Inflammatory macrophage treated with lipopolysaccharide for 4 hours (primary cell): ENCODE measurements at places on chromosomes 6 and 20.

DNA sequence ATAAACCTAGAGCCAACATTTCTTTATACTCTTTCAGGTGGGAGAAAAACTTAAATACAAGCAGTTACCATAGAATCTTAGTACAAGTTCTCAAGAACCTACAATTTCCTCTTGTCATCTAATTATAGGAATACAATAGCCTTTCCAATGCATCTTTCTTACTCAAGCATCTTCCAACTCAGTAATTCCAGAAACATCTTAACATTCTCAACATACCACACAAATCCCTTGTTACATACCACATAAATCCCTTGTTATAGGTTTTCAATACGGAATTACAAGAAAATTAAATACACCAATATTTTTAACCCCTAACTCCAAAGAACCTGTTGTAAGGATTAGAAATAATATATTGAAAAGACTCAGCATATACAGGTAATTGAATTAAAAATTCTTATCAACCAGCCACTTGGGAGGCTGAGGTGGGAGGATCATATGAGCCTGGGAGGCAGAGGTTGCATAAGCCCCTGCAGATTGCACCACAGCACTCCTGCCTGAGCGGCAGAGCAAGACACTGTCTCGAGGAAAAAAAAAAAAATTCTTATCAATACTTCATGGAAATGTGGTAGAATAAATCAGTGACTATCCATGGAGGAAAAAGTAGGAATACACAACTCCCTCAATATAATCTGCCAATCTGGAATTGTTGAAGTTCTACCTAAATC, 127.5 kb upstream of the CCDC28A start:
- peak; percentile 24 for DNase-seq

DNA sequence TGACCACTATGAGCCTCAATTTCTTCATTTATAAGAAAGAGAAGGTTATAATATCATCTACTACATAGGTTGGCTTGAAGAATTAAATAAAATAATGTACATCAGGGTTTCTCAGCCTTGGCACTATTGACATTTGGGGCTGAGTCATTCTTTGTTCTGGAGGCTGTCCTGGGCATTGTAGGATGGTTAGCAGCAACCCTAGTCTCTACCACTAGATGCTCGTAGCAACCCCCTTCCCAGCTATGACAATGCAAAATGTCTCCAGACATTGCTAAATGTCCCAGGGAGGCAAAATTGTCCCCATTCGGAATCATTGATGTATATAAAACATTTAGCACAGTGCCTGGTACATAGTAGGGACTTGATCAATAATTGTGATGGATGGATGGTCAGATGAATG, 152.1 kb downstream of the KHDC1L start:
- no peak for DNase-seq

- DNase-seq: no peak
These were observed 163.0 kb downstream of the HDGFL1 start for GRCh38 chr6:22732176-22732970.

GRCh38 chr6:41779788-41780550, at the start of gene FRS3:
FRS3 (minus strand) TSS chr6:41779900; CDS start chr6:41776987, 2,913 bp downstream.
- DNase-seq: peak; percentile 95

- no peak for DNase-seq
These were observed 9.7 kb downstream of the NOTCH4 start for GRCh38 chr6:32214126-32214525.

DNA sequence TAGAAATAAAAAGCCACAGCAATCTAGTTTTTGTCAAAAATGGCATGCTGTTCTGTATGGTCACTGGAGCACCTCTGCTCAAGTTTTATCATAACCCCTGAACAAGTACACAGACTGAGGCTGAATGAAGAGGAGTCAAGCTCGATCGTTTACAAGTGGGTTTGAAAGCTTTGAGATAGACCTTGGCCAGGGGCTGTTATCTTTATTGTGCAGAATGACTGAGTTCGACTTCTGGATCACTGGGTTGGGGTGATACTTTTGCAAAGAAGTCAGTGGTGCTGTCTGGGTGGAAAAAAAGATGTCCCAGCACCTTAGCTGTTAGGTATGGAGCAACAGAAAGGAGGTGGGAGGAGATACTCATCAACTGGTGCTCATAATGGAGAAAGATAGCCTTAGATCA, 446.0 kb downstream of the HACE1 start:
- no peak for DNase-seq

DNA sequence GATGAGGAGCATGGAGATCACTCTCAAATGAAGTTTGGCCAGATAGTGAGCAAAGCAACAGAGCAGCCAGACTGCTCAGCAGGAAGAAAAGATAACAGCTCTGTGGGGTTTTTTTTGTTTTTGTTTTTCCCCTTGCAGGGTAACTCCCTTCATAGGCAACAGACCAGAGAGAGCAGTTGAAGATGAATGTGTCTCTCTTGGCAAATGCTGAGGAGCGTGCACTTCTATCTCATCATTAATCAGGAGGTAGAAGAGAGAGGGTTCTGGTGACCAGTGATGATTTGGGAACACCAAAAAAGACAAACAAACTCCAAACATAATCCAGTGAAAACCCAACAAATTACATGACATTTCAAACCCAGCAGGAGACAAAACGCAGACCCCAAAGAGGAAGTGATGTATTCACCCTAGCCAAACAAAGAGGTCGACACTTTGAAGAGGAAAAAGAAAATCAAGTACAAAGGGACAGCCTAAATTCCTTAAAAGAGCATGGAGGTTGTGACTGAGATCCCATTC, 66.2 kb upstream of the RREB1 start:
- no peak for DNase-seq

DNA sequence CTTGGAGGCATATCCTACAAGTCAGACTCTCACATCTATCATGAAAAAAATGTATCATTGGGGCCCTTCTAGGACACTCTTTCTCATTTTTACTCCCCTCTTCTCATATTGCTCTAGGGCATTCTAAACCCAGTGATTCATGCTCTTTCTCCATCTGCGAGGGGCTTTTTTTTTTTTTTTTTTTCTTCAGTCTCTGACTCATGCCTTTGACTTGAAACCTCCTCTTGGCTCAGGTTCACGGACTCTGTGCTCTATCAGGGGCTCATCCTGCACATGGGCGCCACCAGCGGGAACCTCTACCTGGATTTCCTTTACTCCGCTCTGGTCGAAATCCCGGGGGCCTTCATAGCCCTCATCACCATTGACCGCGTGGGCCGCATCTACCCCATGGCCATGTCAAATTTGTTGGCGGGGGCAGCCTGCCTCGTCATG, 17.8 kb downstream of the SLC22A1 start:
- DNase-seq: no peak

- DNase-seq: no peak
These were observed 5.2 kb downstream of the BICRAL start for GRCh38 chr6:42787063-42787472.

DNA sequence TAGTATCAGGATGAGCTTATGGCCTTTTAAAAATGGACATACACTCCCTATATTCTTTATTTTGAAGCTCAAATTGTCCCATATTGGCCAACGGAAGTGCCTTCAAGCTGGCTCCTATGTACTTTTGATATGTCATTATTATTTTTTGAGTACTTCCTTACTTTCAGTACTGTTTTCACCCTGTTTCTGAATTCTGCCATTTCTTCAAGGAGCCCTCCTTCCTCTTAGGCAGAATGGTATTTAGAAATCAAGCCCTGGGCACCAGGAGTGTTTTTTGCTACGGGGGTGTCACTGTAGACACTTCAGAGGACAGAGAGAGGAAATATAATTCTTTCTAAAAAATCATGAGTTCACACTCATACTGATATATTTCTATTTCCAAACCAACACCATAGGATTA, 5.5 kb upstream of the MYLK4 start:
- DNase-seq: peak; percentile 86

DNA sequence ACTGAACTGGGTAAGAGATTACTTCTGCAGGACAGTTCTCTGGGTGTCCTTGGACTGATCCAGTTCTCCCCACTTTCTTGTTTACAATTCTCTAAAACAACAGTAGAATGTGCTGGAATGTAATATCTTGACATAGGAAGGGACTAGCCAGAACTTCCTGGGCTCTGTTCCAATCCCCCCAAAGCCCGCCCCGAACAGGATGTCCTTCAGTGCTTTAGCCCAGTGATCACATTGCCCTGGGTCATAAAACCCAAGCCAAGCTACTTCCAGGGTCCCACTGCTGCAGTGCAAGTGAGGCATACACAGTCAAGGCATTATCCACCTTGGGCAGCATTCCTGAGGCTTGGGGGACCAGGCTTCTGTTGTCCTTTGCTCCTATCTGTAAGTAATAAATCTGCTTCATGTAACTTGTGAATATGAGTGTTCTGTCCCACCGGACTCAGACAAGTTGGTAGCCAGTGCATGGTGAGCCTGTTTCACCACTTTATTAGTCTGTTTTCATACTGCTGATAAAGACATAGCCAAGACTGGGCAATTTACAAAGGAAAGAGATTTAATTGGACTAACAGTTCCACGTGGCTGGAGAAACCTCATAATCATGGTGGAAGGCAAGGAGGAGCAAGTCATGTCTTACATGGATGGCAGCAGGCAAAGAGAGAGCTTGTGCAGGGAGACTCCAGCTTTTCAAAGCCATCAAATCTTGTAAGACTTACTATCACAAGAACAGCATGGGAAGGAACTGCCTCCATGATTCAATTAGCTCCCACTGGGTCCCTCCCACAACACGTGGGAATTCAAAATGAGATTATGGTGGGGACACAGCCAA, 23.5 kb downstream of the FITM2 start:
- DNase-seq: no peak

DNA sequence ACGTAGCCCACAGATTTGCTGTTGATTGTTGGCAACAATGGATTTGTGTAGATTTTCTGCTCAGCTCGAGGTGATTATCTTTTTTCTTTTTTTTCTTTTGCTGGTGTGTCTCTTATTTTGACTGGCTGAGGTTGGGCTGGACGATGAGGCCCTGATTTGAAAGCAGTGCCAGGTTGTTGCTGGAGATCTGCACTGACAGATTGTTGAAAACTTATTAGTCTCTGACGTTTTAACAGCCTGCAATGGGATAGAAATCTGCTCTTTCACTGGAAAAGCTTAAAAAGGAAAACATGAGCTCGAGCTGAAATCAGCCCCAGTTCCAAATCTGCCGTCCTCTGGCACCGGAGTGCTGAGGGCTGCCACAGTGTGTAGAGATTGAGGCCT, 87.7 kb downstream of the PDE7B start:
- no peak for DNase-seq
